Calu3 (cell line): ENCODE measurements at places on chromosomes 7 and 10. TPM values are rescaled to one million over a fixed set of nuclear protein-coding genes. Genes with fewer than 3 reads are reported as not detected.

FAM237B gene
- not detected in 2 replicates for total RNA-seq

DNA sequence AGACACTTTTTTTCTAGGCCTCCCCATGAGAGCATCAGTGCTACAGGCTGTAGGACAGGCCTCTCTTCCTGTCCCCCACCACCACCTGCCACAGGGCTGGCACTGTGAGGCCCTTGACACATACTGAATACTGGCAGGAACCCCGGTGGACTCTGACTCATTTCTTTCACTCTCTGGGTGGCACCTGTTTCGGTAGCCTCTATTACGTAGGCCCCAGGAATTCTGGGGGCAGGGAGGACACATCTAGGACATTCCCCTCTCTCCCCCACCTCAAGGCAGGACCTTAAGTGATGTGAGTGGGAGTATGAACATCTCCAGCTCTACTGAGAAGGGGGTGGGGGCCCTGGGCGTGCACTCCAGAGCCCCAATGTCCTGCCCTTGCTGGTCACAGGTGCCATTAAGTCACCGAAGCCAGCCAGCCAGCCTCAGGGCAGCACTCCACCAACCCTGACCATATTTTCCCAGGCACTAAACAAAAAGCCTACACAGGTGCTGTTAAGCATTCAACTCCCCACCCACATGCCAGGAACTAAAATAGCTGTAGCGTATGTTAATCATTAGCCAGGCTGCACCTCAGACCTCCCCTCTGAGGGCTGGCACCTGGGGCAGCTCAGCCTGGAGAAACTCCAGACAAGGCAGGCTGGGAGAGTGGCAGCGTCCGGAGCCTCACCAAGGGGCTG lies 8.9 kb downstream of the ANXA11 start:
- DNase-seq, result peak; percentile 95

DNAH11 gene
- 1.6 and 1.9 TPM in 2 replicates for total RNA-seq

DNA sequence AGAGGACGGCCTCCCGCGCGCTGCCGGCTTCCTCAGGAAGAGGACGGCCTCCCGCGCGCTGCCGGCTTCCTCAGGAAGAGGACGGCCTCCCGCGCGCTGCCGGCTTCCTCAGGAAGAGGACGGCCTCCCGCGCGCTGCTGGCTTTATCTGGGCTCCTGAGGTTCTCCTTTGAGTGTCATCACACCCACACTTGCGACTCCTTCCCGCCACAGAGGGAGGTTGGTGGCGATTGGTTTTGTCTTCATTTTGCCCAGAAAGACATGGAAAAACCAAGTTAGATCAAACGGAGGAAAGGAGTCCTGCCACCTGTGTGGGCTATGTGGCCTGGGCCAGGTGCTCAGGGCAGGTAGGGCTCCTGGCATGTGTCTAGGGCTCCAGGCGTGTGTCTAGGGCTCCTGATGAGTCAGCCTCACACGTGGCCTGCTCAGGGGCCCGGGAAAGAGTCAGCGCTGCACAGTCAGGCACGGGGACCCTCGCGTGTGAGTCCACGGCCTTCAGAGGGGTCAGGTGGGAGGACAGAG lies 138.0 kb downstream of the VIPR2 start:
- DNase-seq, result no peak

TBATA gene
- not detected in 2 replicates for total RNA-seq

SPAG6 gene
- not detected in 2 replicates for total RNA-seq

GRCh38 chr10:49627644-49628247 lies 13.9 kb downstream of the CHAT start:
- DNase-seq, result no peak

GRCh38 chr10:88840104-88840503 lies 11.5 kb downstream of the ANKRD22 start:
- DNase-seq, result no peak

DNA sequence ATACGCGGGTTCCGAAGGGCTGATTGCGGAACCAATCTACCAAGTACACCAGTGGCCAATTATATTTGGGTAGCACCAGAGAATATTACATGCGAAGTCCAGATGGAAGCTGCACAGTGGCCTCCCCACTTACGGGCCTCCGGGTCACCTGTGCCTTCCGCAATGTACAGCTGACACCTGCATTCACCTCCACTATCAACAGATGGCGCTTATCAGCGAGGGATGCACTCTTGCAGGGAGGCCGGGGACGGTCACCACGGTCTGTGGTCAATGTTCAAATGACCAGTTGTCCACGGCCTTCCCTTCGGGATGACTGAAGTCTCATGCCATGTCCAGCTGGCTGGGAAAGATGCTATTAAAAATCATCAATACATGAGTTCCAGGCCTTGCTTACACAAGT lies 47.6 kb downstream of the SLIT1 start:
- DNase-seq, result peak; percentile 35
